ENCODE measurements at places on chromosomes 1 and 21.

GRCh38 chr1:43953361-43953760 is 6.6 kb downstream of the IPO13 start:
- DNase-seq = no peak

DNA sequence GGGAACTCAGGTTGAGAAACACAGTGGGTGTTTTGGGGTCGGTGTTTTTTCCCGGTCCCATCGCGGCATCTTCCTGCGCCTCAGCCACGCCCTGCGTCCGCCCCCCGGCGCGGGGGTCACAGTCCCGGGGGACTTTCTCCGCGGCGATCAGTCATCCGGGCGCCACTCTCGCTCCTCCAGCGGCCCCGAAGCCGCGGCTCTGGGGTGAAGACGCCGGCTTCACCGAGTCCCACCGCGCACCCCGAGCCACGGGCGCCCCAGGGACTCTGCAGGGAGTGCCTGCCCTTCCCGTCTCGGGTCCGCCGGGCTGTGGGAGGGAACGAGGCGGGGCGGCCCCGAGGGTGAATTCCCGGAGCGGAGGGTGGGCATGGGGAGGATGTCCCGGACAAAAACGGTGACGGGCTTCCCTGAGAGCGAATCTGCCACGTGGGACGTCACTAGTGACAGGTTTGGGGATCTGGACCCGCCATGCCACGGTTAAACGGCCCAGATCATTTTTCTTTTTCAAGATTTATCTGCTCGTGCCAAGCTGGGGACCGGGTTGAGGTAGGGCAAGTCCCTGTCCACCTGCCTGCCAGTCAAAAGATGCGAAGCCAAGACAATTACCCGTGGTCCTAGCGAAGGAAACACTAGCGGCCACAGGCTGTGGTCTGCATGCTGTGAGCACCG is 717 bp upstream of the BATF3 start:
- peak; percentile 69 for DNase-seq

- no peak for DNase-seq
Observed at GRCh38 chr1:211334986-211335385, 8.4 kb downstream of the TRAF5 start.

GRCh38 chr1:62840555-62840954 is 56.6 kb downstream of the ATG4C start:
- DNase-seq = no peak

DNA sequence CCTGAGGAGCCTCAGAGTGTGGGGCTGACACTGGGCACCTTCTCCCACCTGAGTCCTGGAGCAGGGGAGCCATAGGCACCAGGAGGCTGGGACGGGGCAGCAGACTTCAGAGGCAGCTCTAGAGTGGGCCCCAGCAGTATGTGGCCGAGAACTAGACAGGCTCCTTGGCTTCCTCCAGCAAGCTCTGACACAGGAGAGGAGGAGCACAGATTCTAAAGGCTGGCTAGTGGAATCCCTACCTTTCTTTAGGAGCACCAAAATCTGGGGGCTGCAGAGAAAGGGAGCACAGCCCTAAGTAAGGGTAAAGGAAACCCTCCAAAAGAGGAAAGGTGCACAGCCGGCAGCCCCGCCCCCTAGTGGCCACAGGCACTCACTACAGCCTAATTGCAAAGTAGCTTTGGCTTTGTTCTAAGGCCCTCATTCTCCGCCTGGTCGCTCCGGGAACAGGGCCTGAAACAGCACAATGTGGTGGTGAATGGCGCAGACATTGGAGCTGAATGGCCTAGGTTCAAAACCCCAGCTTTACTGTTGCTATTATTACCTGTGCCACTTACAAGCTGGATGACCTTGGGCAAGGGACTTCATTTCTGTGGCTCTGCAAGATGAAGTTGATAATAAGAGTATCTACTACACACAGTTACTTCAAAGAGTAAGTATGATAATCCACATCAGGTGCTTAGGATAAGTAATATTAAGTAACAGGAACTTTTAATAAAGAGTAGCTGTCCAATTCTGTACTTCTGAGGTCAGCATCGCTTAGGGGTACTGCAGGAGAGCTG is 8.8 kb upstream of the GUCA2A start:
- peak; percentile 78 for DNase-seq

GRCh38 chr1:226337276-226337875 is 28.4 kb upstream of the LIN9 start:
- no peak for DNase-seq

DNA sequence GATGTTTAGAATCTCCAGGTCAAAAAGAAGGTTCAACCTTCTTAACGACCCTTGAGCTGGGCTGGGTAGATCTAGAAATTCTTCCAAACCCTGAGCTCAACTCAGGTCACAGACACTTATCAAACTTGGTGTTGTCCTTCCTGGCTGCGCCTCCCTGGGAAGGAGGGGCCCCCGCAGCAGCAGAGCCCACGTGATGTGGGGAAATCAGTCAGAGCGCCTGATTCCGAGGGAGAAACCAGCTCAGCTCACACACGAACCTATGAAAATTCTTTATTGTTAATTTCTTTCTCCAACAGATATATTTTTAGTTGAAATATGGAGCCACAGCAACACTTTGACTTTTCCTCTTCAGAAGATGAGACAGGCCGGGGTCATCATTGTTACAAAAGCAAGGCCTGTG is 24.3 kb upstream of the CLSTN1 start:
- no peak for DNase-seq

GRCh38 chr1:226846786-226847185 is 23.6 kb upstream of the PSEN2 start:
- DNase-seq = no peak

DNA sequence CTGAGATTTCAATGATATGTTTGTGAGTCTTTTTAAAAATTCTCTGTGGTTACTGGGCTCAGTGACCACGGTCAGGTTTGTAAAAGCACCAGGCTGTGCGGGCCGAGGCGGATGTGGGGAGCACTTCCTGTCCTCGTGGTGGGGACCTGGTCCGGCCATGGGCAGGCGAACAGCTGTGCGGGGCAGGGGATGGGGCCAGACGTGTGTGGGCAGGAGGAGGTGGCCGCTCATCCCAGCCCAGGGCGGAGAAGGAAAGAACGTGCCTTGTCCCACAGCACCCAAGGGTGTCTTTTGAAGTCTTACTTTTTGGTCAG is 5.2 kb upstream of the OXCT2 start:
- DNase-seq = peak; percentile 65

DNA sequence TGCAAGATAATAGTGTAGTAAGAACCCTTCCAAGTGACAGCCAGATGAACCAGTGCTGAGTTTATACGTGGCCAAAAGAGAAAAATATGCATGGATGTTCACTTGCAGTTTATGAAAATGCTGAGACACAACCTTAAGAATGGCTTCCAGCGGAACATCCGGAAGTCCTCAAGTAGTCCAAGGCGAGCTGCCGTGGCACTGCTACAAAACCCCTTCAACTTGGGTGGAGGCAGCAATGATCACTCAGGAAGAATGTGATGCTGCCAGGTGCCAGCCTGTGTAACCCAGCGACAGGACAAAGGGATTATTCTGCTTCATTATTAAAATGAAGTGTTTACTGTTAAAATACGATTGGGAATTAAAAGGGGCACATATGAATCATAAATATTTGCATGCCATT is 179.6 kb downstream of the RUNX1 start:
- no peak for DNase-seq

GRCh38 chr1:65904681-65905083 is 112.0 kb downstream of the PDE4B start:
- DNase-seq = no peak

DNA sequence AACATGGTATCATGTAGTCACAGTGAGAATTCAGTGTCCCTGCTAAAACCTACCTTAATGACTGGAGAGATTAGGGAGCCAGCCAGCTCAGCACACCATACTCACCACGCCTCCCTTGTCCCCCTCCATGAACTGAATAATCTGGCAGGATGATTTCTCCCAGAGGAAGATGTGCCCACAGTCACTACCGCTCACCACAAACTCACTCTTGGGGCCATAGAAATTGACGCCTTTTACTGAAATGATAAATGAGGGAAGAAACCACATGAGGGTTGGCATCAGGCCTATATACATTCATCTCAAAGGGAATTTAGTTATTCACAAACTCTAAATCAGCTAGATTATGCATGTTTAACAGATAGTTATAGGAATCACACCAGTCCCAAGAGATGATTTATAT is 17.4 kb downstream of the PEA15 start:
- no peak for DNase-seq

DNA sequence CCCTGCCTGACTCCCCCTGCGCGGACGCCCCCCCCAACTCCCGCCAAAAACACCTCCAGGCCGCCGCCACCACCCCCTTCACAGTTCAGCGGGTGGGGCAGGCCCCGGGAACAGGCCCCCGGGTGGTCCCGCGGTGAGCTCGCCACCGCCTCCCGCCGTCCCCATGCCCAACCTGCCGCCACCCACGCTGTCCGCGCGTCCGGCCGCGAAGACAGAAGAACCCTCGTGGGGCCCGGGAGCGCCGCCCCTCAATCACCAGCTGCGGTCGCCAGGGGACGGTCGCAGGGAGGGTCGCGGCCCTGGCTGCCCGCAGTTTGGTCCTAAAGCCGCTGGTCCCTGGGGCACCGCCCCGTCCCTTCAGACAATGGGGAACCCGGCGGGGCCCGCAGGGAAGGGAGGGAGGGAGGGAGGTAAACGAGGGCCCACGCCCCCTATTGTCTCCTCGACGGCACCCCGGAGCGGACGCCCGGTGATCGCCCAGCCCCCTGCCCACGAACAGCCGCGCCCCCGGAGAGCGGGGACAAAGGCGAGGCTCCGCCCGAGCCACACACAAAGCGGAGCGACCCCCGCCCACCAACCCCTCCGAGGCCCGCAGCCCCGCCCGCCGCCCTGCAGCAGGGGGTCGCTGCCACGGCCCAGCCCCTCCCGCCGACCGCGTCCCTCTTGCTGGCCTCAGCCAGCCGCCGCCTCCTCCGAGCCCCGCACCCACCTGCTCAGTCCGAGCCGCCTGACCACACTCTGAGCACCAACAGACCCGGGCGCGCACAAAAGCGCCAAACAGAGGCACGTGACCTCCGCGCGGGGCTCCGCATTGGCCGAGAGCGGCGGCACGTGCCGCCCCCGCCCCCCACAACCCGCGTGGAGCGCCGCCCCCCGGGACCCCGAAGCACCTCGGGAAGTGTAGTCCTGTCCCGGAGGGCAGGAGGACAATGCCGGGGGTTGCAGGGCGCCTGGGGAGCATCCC is at the start of gene STMN1:
TSS of gene STMN1 (minus strand) at position 740 of the 964 bp plus-strand sequence. CDS start 1,743 bp downstream, outside the sequence.
- peak; percentile 96 for DNase-seq

GRCh38 chr1:220957233-220957605 is 78.0 kb downstream of the HLX start:
- no peak for DNase-seq

- no peak for DNase-seq
Observed at GRCh38 chr1:38183096-38183495, 136.5 kb upstream of the POU3F1 start.

DNA sequence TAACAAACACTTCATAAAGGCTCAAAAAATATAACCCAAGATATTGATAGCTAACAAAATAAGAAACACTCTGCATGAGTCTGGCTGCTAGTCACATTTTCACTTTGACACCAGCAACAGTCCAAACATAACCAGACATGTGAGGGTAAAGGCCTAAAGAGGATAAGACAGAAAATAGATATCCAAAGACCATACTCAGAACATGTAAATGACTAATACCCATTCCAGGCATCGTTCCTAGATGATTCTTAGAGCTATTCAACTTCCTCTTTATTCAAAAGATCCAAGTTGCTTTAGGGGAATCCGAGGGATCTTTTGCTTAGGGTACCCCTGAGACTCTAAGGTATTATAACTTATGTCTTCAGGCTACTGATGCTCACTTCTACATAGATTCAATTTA is 5.1 kb downstream of the COL24A1 start:
- DNase-seq = no peak

DNA sequence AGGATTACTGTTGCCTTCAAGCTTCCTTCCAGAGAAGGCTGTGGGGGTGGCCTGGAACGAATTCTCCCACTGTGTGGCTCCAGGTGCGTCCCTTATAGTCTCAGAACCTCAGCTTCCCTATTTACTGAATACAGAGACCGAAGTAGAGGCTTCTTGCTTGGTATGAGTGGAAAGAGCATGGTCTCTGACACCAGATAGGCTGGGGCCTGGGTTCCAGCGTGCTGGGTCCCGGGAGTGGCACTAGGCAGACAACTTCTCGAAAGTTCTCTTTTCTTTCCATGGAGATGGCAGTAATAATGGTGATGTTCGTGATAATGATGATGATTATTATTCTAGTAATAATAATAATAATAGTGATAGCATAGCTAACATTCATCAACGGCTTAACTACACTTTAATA is 161.7 kb downstream of the PTPRU start:
- DNase-seq = no peak

DNA sequence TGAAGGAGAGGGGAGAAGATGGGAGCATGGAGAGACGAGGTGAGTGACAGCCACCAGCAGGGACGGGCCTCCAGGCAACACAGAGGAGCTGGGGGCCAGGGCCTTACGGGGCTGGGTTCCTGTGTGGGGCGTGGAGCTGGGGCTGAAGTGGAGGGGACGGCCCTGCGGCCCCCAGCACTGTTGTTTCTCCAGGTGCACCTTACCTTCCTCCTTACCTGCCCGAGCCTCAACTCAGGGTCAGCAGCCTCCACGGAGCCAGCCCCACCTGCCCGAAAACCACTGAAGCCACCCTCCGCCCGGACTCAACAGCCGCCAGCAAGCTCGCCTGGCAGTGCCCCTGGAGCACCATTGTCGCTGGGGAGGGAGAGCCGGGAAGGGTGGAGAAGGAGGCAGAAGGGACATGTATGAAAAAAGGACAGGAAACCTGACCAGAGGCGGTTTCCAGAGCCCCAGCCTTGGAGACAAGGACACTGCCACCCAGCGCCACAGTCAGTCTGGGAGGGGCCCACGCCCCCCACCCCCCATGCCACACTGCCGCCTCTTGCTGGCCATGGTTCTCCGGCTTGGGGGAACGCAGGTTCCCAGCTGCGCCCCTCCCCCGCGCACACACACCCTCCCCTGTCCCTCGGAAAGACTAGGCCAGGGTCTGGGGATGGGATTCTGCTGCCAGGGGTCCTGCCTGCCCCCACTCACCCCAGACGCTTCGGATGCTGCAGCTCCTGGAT is 10.6 kb downstream of the PLA2G2F start:
- no peak for DNase-seq

DNA sequence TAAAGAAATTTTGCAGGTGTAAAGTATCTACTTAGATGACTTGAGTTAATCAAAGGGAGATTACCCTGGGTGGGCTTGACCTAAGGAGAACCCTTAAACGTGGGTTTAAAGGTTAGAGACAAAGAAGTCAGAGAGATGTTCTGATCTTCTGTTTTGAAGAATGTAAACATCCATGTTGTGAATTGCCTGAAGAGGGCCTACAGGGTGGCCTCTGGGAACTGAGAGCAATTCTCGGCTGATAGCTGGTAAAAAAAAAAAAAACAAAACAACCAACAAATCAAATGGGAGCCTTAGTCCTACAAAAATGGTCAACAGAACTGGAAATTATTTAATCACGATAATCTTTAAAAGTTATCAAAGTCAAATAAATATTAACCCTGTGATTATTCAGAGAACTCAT is 89.4 kb upstream of the BCL10 start:
- no peak for DNase-seq

DNA sequence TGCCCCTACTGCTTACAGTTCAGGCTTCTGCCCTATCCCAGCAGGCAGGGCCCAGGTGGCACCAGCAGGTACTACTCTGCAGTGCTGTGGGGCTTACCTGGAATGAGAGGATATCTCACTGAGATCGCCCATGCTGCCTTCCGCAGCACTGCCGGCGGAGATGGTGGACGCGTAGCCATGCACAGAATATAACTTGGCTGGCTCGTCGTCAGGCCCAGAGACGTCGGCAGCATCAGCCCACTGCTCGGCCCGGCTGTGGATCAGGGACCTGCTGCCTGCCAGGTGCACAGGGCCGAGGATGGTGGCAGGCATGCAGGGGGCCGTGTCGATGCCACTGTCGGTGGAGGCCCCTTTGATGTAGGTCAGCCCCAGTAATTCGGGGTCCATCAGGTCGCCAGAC is 190.9 kb downstream of the SIPA1L2 start:
- DNase-seq = no peak

Measured in sciatic nerve (tissue), 2 donors.